Urinary bladder (tissue), 4 donors: ENCODE measurements at places on chromosomes 5 and 9. TPM values are rescaled to one million over a fixed set of nuclear protein-coding genes. Genes with fewer than 3 reads are reported as not detected.

GRCh38 chr9:106468431-106468830 is 394.5 kb upstream of the ZNF462 start:
- DNase-seq = no peak

DNA sequence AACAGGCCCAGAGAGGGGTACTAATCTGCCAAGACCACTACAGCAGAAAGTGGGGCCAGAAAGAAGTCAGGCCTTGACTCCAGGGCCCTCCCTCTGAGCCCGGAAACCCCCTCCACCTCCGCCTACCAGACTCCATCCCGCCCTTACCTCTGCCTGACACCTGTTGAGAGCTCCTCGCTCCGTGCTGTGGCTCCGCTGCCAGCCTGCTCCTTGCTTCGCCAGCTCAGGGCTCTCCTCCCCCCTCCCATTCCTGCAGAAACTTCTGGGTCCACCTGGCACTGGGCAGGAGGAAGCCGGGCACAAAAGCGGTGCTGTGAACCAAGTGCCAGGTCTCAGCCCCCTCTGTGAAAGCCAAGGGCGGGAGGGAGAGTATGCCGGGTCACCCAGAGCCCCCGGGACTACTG is 6.4 kb upstream of the ST6GALNAC6 start:
- no peak for DNase-seq

DNA sequence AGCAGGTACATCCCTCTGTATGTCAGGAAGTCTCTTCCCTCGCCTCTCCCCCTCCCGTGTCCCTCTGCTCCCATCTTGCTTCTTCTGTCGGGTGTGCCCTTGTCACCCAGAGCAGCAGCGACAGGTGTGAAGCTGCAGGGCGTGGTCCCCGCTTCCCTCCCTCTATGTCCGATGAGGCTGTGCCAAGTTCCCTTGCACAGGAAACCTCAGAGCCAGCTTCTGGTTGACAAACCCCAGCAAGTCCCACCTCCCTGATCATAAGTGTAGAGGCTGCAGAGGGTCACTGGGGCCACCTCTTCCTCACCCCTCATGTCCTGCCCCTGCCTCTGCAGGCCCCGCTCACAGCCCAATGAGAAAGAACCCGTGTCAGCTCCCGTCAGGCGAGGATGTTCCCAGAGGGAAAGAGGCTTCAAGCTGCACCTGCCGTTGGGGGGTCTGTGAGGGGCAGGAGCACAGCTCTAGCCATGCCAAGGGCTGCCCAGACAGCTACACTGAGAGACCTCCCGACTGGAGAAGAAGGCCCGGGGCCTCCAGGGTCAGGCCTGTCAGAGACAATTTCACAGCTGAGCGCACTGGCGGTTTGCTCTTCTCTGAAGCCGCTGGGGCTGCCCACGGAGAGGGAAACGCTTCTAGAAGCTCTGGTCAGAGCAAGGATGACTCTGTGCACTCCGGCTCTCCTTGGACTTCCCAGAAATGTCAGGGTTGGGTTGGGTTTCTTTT is 73.3 kb downstream of the AK8 start:
- no peak for DNase-seq

CREBRF gene
- 56.4 TPM for total RNA-seq

- DNase-seq = no peak
Measured at GRCh38 chr5:56100439-56101176, 105.8 kb upstream of the IL6ST start.

AMBP gene
- total RNA-seq = not detected

DNA sequence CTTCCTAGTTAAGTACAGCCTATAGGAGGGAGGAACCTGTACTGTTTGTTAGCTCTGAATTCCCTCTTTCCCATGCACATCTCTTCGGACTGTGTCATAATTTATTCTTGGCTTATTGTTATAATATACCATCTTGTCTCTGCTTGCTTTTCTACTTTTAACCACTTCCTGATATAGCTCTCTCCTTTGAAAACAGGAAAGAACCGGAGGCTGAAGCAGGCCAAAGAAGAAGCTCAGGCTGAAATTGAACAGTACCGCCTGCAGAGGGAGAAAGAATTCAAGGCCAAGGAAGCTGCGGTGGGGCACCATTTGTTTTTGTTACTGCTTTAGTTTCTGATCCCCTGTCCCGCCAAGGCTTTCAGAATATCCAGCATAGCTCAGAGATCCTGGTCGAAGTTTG is 4.8 kb downstream of the ATP6V1G1 start:
- DNase-seq = no peak

HSD17B3 gene
- total RNA-seq = not detected

LHX3 gene
- not detected for total RNA-seq

DNA sequence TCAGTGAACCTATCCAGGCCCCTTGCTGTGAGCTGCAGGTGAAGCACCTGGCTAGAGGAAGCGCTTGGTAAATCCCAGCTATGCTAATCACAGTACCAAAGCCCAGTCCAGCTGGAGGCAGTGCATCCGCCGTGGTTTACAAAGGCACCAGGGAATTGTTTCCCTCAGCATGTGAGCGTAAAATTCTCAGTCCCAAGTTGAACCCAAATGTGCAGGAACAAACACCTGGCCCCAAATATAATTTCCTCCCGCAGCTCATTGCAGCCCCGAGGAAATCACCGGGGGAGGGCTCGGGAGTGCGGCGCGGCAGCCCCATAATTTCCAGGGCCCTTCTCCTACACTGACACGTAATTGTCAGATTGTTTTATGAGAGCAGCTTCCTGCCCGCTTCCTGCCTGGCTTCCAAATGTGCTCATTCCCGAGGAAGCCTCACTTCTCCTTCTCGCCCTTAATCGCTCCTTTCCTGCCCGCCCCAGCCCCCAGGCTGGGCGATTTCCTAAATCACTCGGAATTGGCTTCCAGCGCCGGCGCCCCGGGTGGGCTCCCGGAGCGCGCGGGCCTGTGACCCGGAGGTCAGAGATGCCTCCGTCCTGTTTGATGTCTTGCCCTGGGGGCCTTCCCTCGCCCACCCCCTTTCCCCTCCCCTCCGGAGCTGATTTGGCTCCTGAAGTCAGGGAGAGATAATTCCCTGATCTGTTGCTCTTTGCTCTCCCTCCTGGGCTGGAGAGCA is 134.4 kb downstream of the FGF1 start:
- no peak for DNase-seq
